Stimulated activated CD8-positive, alpha-beta memory T cell treated with anti-CD3 and anti-CD28 coated beads, Interleukin-7, amount 100 ng/mL, for 1 hour (primary cell): ENCODE measurements at places on chromosomes 13 and 19.

DNA sequence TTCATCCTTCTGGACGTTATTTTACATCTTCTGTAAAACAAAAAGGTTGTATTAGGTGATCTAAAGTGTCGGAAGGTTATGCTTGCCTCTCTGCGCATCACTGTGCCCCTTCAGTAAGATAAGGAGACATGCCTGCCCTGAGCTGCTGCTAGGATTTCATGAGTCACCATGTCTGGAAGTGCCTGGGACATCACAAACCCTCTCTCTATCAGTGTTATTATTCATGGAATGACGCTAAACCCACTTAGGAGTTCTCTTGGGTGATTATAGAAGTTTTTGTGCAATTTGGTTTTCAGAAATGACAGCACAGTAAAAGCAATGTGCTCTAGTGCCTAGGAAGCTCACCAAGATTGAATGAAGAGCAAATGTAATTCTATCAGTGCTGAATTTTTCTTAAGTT lies 617.7 kb downstream of the DCT start:
- DNase-seq, result no peak

DNA sequence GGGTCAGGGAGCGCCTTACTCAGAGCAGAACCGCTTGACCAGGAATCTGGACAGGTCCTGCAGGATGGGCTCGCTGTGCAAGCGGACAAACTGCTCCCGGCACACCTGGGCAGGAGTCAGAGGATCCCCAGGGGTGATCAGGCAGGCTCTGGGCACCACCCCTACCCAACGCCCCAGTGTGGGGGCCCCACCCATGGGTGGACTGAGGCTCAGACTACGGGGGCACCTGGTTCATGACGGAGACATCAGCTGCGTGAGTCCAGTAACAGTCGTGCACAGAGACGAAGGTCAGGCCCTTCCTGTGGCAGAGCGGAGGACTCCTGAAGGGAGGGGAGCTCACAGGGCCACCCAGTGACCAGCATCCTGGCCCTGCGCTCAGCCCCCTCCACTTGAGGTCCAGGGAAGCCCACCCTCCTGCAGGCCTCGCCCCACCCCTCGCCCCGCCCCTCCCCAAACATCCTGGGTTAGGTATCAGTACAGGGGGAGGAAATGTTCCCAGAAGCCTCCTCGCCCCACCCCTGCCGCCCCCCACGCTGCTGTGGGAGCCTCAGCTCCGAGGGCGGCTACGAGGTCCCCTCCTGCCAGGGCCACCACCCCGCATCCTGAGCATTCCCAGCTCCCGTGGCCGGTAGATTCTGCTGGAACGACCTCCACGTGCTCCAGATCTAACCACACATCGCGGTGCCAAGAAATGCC lies 15.6 kb downstream of the POLRMT start:
- no peak for DNase-seq

DNA sequence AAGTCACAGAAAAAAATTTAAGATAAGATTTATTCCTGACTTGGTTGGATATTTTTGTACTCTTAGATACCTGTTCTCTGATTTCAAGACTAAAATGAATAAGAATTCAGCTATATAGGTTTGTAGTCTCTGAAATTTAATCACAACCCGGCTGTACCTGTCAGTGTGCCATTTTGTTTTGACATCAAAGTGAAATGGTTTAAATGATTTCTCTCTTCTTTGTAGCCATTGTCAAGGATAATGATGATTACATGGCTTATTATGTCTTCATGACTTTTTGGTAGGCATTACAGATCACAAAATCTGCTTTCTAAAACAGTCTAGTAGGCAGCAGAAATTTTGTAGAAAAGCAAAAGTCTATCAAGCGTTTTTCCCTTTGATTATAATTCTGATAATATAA lies 72.5 kb downstream of the PCDH17 start:
- no peak for DNase-seq

- DNase-seq, result no peak
Measured at GRCh38 chr19:46409191-46409590, 4.2 kb downstream of the CCDC8 start.

DNA sequence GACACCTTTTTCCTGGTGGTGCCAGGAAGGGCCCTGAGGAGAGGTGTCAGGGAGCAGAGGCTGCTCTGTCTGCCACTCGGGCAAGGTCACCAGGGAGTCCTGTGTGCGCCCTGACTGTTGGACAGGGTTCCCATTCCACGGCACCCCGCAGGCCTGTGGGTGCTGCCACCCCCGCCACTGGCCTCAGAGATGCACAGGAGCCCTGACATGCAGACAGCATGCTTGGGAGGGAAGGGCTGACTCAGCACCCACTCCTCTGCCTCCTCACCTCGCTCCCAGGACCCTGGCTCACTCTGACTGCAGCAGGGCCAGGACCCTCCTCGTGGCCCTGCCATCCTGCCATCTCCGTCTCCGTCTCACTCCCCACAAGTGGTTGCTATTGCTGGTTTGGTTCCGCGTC lies 25.3 kb downstream of the MAU2 start:
- DNase-seq, result no peak

DNA sequence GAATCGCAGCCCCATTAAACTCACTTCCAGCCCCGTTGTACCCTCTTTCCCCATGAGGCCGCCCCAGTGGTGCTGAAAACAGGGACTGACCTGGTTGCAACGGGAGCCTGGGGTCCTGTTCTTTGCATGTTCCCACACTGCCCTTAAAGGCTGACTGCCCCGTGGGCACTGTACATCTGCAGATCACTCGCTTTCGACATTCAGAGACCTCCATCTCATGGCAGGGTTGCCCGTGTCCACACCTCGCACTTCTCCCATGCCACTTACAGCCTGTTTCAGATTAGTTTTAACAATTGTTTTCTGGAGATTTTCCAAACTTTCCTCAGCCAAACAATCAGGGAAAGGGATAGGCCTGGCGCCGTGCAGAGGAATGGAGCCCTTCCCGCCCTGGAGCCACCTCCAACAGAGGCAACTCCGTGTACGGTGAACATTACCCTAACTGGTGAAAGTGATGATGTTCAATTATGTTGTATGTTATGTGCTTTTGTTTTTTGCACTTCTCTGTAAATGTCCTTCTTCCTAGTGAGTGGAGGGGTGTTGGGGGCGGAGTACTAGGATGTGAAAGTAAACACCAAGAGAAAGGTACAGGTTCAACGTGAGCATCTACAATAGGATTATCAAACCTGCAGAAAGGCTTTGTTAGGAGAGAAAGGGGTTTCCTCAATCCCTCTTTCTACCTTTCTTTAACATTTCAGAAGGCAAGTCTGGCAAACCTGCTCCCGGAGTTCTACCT lies 262.8 kb downstream of the FOXO1 start:
- DNase-seq, result no peak
